NCI-H526 (cell line): ENCODE measurements at places on chromosomes 6 and 20.

- no peak for DNase-seq
These were observed 48.7 kb upstream of the RSPO3 start for GRCh38 chr6:127069659-127070279.

DNA sequence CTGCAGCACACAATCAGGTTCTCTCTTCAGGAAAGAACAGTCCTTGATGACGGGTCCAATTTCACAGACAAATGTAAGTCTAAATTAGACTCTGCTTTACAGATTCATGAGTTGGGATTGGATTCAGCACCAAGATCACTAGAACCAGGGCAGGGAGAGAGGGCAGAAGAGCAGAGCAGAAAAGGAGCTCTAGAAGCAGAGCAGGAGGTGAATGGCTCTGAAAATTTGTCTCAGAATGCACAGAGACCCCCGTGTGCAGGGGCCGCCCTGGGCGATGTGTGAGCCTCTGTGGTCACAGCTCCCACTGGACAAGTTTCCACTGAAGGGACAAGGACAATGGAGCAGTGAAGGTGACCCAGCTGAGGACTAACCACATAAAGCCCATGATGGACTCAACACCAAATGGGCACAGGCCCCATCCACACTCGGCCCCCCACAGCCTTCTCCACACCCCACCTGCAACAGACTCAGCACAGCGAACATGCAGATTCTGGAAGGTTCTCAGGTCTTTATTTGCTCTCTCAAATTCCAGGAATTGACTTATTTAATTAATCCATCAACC lies 3.5 kb downstream of the HLA-B start:
- no peak for DNase-seq

GRCh38 chr6:33571637-33572316 lies 8.3 kb downstream of the BAK1 start:
- DNase-seq, result no peak

DNA sequence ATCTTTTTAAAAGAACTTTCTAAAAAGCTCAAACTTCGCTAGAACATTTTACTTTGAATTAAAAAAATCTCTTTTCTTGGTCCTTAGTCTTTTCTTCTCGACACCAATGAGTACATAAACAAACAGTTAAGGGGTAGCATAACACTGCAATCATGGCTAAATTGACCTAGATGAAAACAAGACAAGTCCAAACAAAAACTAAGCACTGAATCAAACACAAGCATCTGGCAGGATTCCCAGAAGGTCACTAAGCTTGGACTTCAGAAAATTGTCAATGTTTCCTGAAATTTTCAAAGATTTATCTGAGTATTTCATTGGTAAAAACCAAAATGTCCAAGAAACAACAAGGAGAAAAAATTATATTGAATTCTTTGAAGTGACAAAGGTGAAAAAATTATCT lies 5.0 kb downstream of the COL21A1 start:
- no peak for DNase-seq

DNA sequence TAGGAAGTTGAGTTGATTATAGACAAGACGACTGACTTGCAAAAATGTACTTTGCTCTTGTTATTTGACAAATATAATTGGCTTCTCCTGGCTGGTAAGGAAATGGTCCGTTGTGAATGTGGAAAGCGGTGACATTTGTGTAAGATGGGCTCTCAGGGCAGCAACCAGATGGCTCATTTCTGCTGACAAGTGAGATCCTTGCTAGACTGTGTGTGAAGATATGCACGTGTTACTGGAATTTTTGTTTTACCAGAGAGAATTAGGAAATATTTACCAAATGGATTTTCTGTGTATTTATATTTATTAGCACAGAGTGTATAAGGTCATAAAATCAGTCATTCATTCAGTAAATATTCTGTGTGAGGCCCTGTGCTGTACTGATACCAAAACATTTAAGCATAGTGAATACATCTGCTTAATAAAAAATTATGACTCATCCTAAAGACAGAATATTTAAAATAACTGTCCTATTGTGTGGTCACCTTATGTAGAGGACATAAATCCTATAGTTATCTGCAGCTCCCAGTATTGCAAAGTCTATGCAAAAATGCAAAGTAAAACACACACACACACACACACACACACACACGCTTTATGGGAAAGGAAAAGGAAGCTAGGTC lies 109.9 kb upstream of the ASF1A start:
- DNase-seq, result peak; percentile 89

DNA sequence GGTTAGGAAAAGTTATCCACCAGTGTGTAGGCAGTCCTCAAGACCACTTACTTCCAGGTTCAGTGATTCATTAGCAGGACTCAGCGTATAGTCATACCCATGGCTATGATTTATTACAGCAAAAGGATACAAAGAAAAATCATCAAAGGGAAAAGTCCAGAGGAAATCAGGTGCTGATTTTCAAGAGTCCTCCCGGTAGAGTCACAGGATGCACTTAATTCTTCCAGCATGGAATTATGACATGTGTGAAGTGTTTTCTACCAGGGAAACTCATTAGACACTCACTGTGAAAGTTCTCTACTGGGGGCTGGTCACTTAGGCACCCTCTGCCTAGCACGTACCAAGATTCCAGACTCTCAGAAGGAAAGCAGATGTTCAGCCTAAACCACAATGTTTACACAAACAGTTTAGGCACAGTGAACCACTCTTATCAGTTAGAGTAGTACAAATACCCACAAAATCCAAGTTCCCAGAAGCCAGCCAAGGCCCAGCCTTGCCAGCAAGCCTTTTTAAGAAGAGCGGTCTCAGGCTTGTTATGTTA lies 10.2 kb downstream of the WFDC3 start:
- DNase-seq, result no peak

GRCh38 chr6:35790683-35791082 lies 6.4 kb downstream of the CLPS start:
- no peak for DNase-seq

GRCh38 chr6:12060780-12061609 lies 48.9 kb downstream of the HIVEP1 start:
- peak; percentile 98 for DNase-seq

GRCh38 chr6:141244366-141244765 lies 888.4 kb upstream of the GJE1 start:
- DNase-seq, result no peak

GRCh38 chr6:32713241-32713640 lies 27.9 kb upstream of the HLA-DQA2 start:
- no peak for DNase-seq

GRCh38 chr6:39188098-39188450 lies 41.2 kb downstream of the KCNK5 start:
- DNase-seq, result no peak

DNA sequence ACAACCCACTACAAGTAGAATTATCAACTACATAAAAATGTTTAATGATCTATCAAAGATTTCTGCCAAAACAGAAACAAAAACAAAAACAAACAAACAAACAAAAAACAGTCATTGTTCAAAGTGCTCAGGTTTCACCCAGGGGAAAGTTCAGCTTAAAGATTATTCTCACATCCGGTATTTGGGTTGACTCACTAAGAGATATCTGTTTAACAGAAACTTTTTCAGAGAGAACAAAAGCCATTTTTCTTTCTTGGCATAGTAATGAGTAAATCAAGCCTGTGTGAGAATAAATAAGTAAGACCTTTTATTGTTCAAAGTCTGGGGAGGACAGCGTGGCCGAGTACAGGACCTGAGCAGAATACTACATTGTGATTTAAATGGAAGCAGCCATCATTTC lies 143.6 kb downstream of the RCAN2 start:
- DNase-seq, result no peak

DNA sequence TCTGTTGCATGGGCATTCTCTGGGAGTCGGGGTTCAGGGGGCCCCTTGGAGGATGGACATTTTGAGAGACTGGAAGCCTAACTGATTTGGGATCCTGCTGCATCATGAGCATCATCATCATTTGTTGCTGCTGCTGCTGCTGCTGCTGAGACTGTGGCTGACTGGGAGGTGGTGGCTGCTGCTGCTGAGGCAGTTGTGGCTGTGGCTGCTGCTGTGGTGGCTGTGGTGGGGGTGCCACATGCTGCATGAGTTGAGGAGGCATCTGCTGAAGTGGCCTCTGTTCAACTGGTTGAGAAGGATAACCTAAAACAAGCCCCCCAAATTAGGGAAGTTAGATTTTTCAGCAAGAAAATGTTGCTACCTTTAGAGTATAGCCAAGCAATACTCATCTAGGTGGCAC lies 38.9 kb downstream of the TP53INP2 start:
- no peak for DNase-seq

- DNase-seq, result no peak
These were observed 43.2 kb downstream of the NCOA3 start for GRCh38 chr20:47544852-47545251.

GRCh38 chr6:55869674-55870073 lies 5.7 kb downstream of the BMP5 start:
- DNase-seq, result peak; percentile 22

GRCh38 chr20:24981282-24981681 lies 11.3 kb downstream of the APMAP start:
- DNase-seq, result no peak

DNA sequence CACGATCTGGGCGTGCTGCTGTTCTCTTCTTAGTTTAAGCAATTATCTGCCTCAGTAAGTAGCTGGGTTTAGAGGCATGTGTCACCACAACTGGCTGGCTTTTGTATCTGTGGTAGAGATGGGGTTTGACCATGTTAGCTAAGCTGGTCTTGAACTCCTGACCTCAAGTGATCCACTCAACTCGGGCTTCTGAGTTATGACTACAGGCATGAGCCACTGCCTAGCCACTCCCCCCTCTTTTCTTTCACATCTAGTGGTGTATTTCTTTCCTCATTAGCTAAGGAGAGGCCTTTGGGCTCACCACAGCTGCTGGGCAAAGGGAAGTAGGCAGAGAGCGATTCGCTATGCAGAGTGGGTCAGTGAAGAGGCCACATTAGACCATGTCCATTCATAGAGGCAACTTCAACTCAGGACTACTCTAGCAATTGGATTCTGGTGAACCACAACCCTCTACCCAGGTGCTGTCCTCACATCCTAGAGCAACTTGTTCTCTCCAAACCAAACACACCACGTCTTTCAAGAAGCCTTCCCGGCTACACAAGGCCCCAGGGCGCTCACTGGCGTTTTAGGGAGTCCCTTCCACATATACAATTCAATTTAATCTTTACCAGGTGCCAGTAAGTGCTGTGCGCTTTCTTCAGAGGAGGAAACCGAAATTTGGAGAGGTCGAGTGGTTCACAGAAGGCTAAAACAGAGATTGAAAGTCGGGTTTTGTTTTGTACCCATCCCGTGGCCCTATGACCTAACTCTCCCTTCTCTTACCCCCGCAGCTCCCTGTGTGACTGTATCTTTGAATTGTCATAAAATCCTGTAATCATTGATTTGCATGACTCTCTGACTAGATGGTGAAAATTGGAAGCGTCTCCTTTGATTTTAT lies 26.5 kb upstream of the GFOD1 start:
- no peak for DNase-seq

DNA sequence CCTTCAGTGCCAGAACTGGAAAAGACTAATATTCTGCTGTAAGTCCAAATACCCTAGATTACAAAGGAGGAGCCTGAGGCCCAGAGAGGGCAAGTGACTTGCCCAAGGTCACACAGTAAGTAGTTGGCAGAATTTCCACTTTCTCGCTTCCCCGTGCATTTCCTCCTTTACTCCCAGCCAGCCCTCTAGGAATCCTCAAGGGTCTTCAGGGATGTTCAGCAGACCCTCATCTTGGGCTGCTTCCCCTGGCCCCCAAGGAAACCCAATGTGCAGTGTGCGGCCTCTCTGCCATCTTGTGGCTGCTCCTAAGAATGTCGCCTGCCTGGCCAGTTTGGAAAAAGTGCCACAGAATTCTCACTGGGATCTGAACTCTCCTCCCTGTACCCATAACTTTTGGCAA lies 217.7 kb upstream of the LRFN2 start:
- DNase-seq, result peak; percentile 2

DNA sequence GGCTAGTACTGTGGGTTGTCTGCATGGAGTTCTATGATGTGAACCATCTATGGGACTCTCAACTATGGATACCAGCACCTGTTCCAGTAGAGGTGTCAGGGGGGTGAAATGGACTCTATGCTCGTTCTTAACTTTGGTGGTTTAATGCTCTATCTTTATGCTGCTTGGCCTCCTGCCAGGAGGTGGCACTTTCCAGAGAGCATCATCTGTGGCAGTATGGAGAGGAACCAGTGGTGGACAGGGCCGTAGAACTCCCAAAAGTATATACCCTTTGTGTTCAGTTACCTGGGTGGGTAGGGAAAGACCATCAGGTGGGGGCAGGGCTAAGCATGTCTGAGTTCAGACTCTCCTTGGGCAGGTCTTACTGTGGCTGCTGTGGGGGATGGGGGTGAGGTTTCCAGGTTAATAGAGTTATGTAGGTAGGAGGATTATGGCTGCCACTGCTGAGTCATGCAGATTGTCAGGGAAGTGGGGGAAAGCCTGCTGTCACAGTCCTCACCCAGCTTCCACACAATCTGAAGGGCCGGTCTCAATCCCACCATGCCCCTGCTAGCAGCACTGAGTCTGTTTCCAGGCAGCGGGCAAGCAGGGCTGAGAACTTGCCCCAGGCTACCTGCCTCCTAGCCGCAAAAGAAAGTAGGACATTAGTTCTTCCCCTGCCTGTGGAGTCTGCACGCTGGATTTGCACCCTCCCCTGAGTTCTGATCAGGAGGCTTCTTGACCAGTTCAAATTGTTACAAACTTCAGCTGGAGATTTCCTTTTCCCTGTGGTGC lies 284.0 kb downstream of the KCNQ5 start:
- DNase-seq, result no peak
